COLO829 (cell line): ENCODE measurements at places on chromosomes 1 and 21.

DNA sequence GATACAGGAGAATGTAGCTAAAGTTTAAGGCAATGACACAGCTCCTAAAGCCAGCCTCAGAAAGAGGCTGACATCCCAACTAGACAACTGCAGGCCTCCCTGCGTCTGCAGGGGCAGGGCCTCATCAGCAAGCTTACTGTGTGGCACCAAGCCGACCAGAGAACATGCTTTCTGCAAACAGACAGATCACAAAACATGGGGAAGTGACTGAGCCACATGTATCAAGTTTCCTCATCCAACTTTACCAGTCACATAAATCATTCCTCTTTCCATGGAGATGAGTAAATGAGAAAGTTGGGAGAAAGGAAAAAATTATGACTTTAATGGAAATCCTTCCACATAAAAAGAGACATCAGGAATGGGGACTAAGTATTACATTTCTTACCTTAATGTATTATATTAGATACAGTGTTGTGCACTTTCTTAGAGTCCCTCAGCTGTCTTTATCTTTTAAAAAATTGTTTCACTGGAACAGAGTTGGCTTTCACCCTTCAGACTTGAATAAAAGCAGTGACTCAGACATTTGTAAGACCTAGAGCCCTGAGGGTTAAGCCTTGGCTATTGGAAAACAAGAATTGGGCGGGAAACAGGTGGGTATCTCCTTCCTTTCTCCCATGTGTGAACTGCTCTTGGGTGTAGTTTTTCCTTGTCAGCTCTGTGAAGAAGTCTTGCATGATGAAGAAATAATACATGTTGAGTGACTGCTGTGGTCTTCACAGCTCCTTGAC lies 305.7 kb upstream of the SNX7 start:
- peak; percentile 1 for DNase-seq

DNA sequence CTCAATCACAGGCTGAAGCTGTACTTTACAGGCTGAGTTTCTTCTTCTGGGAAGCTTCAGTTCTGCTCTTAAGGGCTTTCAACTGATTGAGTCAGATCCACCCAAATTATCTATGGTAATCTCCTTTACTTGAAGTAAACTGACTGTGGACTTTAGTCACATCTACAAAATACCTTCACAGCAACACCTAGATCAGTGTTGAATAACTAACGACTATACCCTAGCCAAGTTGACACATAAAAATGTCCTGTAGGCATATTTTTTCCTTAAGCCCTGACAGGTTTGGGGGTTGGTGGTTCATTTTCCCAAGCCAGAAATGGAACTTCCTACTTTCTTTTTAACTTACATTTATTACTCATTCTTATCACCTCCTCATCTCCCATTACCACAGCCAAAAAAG lies 42.9 kb upstream of the PRKACB start:
- no peak for DNase-seq

- no peak for DNase-seq
These were observed 8.7 kb downstream of the TIE1 start for GRCh38 chr1:43309405-43310025.

- peak; percentile 81 for DNase-seq
These were observed 56.7 kb upstream of the B3GALT5 start for GRCh38 chr21:39555911-39556590.

DNA sequence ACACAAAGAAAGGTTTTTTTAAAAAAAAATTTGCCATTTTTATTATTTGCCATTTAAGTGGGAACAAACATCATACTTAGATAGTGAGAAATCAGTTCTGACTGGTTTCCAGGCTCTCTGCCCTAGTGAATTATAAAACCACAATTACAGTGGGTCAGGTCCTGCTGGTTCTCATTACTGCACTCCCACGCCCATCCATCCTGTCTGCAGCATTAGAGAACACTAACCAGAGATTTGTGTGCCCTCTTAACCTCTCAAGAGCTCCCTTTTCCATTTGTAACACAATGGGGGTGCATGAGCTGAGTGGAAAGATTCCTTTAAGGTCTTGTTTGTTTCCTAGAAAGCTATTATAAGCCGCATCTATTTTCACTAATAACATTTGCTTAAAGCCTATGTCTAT lies 489.3 kb downstream of the AMY1C start:
- DNase-seq: no peak

GRCh38 chr1:8825985-8826481 lies 8.6 kb upstream of the RERE start:
- no peak for DNase-seq

DNA sequence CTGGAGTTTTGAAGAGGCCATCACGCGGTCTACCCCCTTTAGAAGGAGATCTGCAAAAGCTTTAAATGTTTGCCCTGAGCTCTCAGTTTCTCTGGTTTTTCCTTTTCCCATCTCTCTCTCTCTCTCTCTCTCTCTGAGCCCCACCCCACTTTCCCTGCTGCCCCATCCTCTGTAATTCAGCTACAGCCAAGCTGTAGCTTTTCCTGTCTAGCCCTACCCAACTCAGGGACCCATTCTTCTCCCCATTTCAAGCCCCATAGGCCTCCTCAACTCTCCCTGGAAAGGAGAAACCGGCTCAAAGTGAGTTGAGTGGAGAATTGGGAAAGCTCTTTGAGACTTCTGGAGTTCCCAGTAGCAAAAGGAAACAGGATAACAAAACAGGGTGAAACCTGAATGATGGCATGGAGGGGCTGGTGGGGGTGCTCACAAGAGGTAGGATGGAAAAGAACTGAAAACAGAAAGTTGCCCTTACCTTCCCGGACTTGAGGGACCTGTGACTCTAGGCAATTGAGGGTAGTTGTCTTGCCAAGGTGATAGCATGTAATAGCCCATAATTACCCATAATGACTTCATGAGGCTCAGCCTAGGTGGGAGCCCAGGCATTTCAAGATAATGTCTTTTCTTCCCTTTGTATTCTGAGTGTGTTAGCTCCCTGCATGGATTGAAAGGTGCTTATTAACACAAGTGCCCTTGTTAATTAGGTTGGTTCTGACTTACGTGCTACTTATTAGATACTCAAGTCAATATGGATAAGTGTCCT lies 84.9 kb downstream of the SLC16A1 start:
- DNase-seq: no peak
